Substantia nigra (tissue), 51 donors: ENCODE measurements at places on chromosomes 16 and 17.
A peak's percentile ranks its signal among the peaks of the same experiment; 100 is the strongest.

- no peak for DNase-seq
Observed at GRCh38 chr17:18951941-18952842, at the start of gene SLC5A10. TSS of gene SLC5A10 (plus strand) at chr17:18952165. CDS start at chr17:18952206, 41 bp downstream.

- no peak for DNase-seq
Observed at GRCh38 chr16:88633684-88634140, 4.7 kb upstream of the IL17C start.

GRCh38 chr16:50588276-50588675 lies 40.1 kb downstream of the NKD1 start:
- no peak for DNase-seq

DNA sequence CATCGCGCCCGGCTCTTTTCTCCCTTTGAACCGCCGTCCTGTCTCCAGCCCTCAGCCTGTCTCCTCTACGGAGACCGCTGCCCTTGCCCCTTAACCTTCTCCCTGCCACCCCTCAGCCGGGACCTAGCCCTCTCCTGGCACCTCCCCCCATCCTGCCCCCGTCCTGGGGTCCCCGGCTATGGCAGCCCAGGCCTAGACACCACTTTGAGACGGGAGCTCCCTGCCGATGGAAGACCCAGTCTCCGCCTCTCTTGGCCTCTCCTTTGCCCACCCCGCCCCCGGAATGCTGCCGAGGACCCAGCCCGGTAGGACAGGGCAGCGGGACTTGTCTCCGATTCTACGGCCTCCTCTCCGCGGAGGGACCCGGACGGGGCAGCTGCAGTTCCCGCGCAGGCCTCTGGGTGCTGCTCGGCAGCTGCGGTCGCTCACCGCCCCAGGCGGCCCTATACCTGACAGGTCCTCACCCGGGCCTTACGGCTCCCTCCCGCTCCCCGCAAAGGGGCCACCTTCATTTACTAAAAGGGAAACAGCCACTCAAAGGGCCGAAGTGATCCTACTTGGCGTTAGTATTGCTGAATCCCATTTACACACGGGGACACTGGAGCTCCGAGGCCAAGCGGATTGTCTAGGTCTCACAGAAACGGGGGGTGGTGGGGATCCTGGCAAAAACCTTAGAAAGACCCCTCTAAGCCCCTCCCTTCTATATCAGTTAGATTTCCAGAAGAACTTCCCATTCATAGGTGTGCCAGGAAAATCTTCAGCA lies 32.6 kb upstream of the TAC4 start:
- peak; percentile 32 for DNase-seq

- DNase-seq = peak; percentile 39
Observed at GRCh38 chr17:81373536-81374160, 21.6 kb upstream of the BAHCC1 start.

DNA sequence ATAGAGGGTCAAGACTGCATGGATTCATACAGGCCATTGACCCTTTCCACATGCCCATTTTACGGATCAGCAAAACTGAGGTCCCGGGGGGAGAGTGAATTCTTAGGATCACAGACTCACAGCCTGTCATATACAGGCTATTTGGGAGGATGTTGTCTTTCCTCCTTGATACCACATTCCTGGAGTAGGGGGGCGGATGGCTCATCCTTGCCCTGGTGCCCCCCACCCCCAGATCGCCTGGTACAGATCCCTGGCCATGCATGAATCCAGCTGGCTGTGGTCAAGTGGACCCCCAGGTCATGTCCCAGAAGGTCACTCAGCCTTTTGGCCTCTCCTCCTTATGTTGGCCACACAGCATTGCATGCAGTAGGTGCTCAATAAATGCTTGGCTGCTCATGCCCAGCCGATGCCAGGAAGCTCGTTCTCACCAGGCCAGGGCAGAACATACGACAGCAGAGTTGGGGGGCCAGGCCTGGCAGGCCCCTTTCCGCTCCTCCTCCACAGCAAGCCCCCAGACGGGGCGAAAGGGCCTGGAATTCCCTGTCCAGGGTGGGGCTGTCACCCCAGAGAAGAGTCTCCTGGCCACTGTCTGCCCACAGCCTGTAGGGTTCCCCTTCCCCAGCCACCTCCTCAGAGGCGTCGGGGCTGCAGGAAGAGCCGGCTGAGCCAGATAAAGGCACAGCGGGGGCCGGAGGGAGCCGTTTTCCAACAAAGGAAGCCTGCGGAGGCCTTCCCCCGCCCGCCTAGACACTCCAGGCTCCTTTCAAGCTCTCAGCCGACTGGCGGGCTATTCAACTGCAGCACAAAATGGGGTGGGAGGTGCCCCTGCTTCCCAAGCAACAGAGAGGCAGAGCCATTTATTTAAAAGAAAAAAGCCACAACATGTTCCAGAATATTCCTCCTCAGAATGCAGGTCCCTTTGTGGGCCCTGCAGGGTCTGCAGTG lies 215.7 kb upstream of the CIBAR2 start:
- DNase-seq = no peak

DNA sequence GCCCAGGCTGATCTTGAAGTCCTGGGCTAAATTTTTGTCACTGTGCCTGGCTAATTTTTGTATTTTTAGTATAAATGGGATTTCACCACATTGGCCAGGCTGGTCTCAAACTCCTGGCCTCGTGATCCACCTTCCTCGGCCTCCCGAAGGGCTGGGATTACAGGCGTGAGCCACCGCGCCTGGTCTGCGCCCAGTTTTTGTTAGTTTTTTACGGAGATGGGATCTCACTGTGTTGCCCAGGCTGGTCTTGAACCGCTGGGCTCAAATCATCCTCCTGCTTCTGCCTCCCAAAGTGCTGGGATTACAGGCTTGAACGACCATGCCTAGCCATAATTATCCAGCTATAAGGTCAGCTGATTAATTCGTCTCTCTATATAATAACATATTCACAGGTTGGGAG lies 2.7 kb upstream of the CEMP1 start:
- no peak for DNase-seq

GRCh38 chr16:79067600-79067999 lies 532.9 kb downstream of the MAF start:
- DNase-seq = no peak

GRCh38 chr16:10242916-10243315 lies 60.7 kb upstream of the GRIN2A start:
- DNase-seq = no peak

DNA sequence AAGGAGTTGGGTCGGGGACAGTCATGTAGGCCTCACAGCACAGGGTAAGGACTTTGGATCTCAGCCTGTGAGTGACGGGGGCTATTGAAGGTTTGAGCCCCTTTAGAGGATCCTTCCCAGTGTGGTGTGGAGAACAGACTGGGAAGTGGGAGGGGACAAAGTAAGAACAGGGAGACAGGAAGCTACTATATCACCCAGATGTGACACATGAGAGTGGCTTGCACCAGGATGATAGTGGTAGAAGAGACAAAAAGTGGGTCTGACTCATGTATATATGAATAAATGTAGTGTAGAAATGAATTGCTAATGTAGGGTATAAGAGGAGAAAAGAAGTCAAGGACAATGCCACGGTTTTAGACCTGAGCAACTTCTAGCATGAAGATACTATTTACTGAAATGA lies 4.5 kb downstream of the NUP93 start:
- no peak for DNase-seq

DNA sequence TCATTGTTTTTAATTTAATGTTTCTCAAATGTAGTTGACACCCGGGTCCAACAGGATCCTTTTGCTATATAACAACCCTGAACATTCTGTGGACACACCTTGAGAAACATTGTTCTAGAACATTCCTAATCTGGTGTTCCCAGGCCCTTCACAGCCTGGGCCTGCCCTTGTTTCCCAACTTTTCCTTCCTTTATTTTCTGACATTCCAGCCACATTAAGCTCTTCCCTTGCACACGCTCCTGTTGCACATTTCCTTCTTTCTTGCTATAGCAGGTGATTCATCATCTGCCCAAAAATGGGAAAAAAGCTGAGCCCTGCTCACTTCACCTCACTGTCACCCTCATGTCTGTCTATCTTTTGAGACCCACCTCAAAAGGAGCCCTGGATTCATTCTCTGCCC lies 67.9 kb upstream of the MARCHF10 start:
- DNase-seq = no peak

DNA sequence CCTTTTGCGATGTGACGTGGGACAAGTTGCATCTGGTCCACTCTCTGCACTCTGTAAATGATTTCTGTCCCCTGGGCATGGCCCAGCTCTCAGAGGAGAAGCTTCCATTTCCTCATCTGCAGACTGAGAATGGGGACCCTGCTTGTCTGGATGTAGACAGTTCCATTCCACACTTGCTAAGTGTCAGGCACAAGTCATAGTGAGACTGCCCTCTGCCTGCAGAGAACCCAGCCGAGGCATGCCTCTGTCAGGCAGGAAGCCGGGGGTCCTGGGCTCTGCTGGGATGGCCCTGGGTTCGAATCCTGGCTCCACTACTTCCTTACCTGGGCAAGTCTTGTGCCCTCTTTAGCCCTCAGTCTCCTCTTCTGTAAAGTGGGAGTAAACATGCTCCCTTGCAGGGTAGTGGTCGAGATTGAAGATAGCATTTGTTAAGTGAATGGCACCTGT lies 4.1 kb downstream of the MAP2K3 start:
- no peak for DNase-seq

DNA sequence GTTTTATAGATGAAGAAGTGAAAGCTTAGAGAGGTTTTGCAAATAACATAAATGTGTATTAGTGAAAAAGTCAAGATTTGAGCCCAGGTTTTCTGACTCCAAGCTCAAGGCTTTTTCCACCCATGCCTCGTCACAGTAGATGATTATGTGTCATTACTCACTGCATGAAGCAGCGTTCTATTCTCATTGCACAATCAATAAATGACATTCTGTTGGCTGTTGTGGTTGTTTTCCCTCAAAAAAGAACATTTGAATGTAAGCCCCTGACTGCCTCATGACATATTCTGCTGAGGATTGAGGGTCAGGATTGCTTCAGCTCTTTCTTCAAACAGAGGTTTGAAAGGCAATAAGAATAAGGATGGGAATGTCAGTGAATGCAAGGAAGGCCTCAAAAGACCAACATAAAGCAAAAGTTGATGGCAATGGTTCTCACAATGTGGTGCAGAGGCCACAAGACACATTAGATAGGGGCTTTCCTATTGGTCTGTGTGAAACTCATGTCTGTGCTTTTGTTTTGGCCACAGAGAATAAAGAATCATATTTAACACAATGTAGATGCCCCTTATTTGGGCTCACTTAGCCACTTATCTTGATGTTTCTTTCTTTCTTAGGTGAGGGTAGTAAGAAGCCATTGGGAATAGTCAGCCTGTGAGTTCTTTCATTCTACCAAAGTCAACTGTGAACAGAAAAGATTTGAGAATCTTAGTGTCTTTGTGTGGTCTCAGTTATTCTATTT lies 5.4 kb upstream of the MMD start:
- no peak for DNase-seq

GRCh38 chr16:74034862-74035261 lies 261.8 kb upstream of the PSMD7 start:
- DNase-seq = no peak

- DNase-seq = no peak
Observed at GRCh38 chr16:17260276-17260849, 210.4 kb downstream of the XYLT1 start.

- DNase-seq = no peak
Observed at GRCh38 chr16:6247775-6248174, 1084.9 kb upstream of the RBFOX1 start.

DNA sequence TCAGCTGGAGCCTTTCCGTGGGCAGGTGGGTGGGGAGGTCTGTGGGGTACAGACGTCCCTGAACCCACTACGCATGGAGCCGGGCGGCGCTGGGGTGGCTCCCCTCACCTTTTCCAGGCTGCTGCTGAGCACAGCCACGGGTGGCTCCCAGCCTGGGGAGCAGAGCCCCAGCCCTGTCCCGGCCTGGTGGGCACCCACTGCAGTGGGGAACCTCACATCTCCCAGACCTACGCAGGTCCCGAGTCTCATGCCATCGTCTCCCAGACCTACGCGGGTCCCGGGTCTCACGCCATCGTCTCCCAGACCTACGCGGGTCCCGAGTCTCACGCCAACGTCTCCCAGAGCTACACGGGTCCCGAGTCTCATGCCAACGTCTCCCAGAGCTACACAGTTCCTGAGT lies 17.0 kb upstream of the APRT start:
- no peak for DNase-seq

DNA sequence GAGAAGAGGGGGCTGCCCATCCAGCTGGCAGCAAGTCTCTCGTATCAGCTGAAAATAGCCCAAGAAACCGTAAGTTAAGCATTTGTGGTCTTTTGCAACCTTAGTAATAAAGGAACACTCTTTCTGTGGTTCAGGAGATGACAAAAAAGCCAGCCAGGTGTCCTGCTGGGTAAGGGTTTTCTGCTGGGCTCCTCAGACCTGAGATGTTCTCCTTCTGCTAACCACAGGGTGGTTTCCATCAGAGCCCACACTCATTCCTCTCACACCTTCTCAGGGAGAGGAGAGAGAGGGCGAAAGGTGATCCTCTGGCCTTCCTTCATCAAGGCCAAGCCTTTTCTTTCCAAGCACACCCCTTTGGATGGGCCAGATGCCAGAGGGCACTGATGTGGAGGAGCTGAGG lies 70.7 kb downstream of the TEX14 start:
- DNase-seq = no peak

GRCh38 chr17:48571024-48571818 lies 6.9 kb downstream of the HOXB4 start:
- no peak for DNase-seq

DNA sequence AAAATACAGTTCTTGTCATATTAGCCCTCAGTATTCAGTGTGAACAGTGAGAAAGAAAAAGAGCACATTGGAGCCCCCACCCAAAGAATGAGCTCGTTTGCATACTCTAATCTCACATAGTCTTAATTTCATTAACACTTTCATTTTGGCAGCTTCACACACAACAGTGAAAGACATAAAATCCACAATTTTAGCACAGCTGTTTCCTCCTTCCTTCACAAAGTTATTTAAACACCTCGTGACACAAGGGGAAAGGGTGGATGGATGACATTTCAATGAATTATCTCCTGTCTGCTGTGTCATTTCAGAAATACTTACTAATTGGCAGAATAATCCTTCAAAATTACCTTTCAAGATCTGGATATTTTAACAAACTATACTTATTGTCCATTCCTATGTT lies 299.3 kb downstream of the KCNJ2 start:
- DNase-seq = no peak
